ENCODE measurements at places on chromosomes 1 and 21. TPM values are rescaled to one million over a fixed set of nuclear protein-coding genes. Genes with fewer than 3 reads are reported as not detected.

The NT5C1A gene
- total RNA-seq, result not detected

The CHRNB2 gene
- not detected for total RNA-seq

The LAPTM5 gene
- total RNA-seq, result 3.4 TPM

The HUNK gene
- total RNA-seq, result 0.05 TPM

DNA sequence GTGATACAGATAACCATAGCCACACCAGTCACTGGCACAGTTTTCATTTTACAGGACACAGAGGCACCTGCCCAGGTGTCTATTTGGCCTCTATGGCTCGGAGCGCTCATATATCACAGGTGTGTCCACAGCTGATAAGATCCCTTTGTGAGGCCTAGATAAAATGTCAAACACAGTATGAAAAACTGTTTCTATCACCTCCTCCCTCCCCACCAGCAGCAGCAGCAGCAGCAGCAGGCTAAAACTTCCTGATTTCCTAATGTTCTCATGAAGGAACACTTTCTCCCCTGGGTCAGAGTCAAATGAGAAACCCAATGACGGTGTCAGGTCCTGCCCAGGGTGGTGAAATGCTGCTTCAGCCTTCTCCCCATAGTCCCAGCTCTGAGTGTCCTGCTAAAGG lies 24.4 kb downstream of the ELAPOR1 start:
- DNase-seq, result no peak

DNA sequence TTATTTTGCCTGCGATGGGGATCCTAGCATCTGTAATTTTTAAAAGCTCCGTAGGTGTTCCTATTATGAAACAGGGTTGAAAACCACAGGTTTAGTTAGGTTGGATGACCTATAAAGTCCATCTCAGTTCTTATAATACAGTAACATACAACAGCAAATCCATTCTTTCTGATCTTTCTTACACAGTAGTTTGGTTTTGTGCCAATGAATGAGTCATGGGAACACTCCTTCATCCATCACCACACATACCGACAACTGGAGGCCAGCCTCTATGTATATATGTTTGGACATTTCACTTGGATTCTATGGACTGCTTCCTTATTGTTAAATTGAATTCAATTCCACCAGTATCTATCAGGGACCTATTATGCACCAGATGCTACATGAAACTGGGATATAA lies 118.4 kb upstream of the L1TD1 start:
- peak; percentile 83 for DNase-seq

- DNase-seq, result no peak
Observed at GRCh38 chr1:21860971-21861370, 48.9 kb downstream of the LDLRAD2 start.

DNA sequence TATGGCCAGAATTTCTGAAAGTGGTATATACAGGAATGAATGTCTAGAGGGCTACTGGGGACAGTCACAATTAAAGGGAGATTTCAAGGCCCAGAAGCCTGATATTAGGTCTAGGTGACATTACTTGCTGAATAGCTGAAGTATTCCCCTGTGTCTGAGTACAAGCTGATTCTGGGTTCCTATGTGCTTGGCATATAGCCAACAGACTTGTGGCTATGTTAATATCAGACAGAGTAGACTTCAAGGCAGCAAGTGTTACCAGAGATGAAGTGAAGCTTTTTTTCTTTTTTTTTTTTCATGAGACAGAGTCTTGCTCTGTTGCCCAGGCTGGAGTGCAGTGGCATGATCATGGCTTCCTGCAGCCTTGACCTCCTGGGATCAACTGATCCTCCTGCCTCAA lies 8.3 kb downstream of the TTC4 start:
- DNase-seq, result no peak

DNA sequence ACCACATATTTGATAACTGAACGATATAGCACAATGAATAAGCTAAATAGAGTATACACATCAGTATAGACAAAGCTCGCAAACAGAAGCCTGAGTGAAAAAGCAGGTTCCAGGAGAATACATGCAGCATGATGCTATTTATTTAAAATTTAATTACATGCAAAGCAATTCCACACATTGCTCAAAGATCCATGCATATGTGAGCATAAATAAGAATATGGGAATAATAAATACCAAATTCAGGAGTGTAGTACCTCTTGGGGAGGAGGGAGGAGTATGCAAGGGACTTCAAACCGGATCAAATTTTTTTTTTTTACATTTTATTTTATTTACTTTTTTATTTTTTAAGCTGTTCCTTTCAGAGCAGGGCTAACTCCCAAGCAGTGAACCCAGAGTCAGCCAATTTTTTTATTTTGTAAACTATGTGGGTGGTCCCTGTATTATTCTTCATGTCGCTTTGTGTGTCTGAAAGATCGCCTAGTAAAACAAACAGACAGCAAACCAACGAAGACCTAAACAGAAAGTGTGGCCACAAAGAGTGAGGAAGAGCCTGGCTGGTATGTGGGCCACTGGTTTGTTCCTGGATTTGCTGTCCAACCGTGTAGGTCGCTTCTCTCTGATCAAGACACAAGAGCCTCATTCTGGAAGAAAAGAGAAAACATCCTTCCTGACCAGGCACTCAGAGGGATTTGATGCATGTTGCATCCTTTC lies 4.2 kb upstream of the SHISAL2A start:
- no peak for DNase-seq

GRCh38 chr1:237012788-237013383 lies 8.6 kb upstream of the MT1HL1 start:
- DNase-seq, result peak; percentile 84

- DNase-seq, result peak; percentile 79
Observed at GRCh38 chr1:110916669-110917306, 43.8 kb downstream of the CD53 start.

- DNase-seq, result peak; percentile 50
Observed at GRCh38 chr1:57887964-57888491, 464.2 kb upstream of the DAB1 start.

DNA sequence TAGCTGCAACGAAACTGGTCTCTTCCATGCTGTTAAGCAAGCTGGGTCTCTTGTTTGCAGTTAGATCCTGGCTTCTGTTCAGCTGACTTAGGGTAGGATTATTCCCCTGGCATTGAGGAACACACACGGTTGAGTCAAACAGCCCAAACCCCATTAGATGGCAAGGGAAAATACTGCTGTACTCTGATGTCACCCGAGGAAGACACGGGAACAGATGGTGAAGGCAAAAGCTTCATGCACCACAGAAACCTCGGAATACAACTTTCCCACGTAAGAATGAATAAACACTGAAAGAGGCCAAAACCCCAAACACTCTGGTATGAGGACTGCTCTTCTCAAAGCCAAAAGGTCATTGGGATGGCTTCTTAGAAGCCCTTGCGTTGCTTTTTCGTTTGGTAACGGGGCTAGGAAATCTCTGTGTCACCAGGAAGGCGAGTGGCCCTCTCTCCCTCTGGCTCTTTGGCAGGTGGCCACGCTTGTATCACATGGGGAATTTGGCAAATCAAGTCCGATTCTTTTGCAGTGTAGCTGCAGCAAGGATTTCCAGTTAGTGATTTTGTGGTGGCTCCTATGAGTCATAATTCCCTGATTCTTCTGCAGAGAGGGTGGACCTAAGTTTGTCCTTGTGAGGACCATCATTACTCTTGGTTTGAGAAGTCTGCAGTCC lies 16.7 kb upstream of the LYST start:
- DNase-seq, result peak; percentile 100

DNA sequence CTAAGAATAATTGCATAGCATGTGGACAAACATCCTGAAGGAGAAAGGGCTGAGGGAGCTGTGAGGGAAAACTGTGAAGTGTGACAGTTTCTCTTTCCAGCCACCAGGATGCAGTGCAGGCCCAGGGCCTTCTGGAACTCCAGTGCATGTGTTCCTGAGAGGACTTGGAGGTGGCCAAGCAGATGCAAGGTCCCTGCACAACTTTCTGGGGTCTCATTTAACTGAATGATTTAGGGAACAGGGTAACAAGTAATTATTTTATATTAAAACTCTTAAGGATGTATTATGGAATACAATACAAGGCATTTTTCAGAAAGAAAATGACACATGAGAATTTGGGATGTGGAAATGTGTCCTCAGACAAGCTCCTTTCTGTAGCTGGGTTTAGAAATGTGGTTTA lies 61.2 kb upstream of the MCOLN3 start:
- DNase-seq, result peak; percentile 63

GRCh38 chr1:231432996-231433395 lies 10.9 kb upstream of the EGLN1 start:
- no peak for DNase-seq
